Cerebellar nuclear complex (tissue), 1 donor: ENCODE measurements at places on chromosomes 7 and 10.

DNA sequence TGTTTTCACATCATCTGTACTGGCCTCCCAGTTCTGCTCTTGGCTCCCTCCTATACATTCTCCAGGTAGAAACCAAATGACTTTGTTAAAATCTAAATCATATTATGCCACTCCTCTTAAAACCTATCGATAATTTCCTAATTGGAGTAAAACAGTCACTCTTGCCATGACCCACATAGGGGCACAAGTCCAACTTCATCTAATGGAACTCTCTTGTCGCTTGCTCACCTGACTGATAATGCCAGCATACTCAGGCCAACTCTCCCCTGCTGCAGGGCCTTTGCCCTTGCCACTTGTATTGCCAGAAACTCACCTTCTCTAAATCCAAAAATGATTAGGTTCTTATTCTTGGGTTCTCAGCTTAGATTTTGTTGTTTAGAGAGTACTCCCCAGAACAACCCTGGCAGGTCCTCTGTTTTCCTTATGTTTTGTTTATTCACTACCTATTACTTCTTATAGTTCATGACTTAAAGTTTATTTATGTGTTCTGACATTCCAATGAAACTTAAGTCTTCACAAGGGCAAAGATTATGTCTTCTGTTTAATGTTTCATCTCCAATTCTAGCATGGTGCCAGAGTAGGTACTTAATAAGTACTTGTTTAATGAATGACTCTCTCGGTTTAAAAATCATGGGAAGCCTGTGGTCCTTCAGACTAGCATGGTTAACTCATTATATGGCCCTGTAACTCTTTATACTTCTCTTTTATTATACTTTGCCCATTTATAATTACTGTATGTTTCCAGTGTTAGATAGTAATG lies 345.9 kb upstream of the SMIM30 start:
- DNase-seq, result no peak

DNA sequence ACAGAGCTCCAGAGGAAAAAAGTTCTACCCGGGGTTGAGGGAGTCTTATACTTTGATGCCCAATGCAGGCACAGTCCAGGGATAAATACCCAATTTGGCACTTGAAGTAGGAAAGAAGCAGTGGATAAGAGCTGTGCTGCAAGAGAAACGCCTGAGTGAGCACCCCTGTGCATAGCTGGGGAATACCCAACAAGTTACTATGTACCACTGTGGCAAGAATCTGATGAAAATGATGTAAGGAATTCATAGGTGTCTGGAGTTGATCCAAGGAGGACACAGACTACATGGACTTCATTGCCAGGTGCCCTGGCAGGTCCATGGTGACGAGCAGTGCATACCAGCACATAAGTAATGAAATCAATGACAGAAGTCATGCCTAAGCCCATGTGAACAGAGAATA lies 183.7 kb upstream of the FEZF1 start:
- no peak for DNase-seq

DNA sequence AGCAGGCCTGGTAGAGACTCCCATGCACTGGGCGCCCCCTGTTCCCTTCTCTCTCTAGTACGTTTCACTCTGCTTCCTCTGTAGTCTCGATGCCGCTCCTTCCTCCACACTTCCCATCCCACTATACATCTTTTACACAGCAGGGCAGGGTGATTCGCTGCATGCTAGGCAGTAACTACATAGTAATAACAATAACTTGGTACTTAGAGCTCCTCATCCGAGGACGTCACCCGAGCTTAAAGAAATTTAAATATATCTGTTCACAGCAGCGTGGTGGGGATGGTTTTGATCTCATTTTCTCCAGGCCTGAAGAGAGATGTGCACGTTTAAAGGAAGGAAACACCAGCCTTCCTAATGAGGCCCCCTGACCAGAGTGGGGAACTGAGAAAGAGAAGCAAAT lies 276.9 kb downstream of the SKAP2 start:
- DNase-seq, result no peak

- DNase-seq, result no peak
These were observed 57.2 kb upstream of the LBX1 start for GRCh38 chr10:101286248-101287046.

- DNase-seq, result no peak
These were observed 127.1 kb downstream of the ACTR3B start for GRCh38 chr7:152886579-152887117.

DNA sequence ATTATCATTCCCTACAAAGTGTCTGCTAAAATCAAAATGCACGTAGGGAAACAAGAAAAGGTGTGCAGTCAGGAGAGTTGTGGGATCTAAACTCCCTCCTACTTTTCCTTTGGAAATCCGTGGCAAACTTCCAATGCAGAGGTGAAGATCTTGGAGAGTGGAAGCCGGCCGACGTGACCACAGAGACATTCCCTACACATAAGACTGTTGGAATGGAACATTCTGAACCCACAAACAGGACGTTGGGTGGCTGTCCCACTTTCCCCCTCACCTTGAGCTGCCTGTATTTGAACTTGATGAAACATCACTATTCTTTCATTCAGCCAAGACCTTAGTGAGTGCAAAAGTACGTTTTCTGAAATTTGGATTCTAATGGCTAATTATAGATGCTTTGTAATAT lies 65.9 kb downstream of the PRKCQ start:
- no peak for DNase-seq

GRCh38 chr7:18352339-18353255 lies 143.0 kb upstream of the HDAC9 start:
- DNase-seq, result peak; percentile 16

DNA sequence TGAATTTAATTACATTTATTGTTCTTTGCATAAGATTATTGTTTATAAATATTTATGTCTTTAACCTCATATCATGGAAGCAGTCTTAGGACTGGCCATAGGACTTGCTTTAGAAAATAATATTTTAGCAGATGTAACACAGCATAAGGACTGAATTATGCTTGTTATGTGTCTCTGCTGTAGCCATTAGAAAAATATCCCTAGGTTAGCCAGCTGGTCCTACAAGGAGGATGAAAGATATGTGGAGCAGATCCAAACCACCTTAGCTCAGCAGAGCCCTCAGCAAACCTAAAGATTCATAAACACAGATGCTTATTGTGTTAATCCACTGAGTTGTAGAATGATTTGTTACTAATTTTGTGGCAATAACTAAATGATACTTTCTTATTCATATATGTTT lies 166.0 kb upstream of the COL1A2 start:
- no peak for DNase-seq

GRCh38 chr10:24989867-24990266 lies 26.1 kb downstream of the ENKUR start:
- no peak for DNase-seq

- no peak for DNase-seq
These were observed 88.0 kb upstream of the MALRD1 start for GRCh38 chr10:18960466-18961079.

DNA sequence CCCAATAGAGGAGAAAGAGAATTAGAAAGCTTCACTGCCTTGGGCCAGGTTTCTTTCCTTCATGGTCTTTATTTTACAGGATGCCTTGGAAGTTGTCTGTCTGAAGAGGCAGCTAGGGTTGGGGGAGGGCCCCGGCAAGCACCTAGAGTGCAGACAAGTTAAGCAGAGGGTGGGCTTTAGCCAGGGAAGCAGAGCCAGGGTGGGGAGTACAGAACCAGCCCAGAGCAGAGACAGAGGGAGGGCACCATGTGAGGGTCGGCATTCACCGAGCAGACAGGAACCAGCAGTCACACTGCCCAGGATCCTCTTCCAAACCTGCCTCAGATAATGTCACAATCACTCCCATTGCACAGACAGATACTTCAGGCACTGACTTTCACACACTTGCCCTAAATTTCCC lies 75.9 kb downstream of the ADARB2 start:
- no peak for DNase-seq

DNA sequence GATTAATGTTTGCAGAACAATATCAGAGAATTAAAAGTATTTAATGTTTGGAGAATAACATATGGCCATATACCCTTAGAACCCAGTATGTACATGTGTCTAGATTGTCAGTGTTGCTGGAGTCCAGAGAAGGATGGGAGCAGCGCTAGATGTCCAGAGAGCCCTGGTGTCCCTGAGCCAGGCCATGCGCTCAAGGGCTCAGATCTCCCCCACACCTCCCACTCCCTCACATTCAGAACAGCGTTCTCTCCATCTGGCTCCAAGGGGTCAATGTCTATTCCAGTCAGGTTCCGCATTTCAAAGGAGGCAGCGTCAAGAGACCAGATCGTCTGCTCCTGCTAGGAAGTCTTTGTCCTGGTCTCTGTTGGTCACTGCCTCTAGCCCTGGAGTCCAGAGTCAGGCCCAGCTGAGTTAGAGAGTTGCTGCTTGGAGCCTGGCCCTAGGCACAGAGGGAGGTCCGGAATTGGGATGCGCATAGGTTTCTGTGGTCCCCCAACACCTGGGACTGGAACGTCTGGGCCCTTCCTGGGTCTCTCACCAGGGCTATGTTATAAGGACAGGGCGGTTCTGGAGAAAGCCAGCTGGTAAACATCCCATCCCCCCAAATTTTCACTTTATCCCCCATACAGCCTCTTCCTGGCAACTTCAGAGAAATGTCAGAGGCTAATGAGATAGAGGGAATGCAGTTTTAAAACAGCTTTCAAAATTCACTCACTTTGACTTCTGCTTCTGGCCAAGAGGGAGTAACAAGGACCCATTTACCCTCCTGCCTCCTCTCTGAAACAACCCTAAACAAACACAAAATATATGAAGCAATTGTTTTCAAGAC lies 6.5 kb upstream of the WDR86 start:
- DNase-seq, result no peak

DNA sequence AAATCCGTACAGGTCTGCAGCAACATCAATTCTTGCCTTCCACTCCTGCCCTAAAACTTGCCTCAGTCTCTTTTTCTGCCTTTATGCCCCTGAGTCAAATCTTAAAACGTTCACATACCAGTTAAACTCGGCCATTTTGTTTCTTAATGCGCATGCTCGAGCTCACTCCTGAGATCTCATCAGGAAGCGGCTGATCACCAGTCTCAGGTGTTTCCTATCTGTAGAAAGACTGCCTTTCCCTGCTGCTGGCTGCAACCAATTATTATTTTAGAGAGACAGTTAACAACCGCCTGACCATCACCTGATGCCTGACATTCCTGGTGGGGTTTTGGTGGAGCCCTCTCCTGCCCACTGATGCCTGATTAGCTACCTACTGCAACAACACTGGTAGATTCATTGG lies 70.2 kb upstream of the TMEM140 start:
- DNase-seq, result no peak

DNA sequence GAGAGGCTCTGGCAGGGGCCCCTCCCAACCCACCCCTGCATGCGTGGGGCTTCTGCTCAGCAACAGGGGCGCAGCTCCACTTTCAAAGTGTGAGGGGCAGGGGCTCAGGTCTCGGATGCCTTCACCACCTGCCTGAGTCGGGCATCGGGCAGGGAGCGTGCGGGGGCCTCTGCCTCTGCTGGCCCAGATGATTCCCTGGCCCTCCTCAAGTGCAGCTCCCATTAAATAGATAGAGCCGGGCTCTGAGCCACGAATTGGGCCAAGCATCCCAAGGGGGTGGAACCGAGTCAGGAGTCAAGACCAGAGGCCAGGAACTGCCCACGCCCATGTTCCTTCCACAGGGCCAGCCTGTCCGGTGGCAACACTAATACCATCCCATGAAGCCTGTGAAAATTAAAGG lies 108.9 kb upstream of the FAM20C start:
- no peak for DNase-seq

DNA sequence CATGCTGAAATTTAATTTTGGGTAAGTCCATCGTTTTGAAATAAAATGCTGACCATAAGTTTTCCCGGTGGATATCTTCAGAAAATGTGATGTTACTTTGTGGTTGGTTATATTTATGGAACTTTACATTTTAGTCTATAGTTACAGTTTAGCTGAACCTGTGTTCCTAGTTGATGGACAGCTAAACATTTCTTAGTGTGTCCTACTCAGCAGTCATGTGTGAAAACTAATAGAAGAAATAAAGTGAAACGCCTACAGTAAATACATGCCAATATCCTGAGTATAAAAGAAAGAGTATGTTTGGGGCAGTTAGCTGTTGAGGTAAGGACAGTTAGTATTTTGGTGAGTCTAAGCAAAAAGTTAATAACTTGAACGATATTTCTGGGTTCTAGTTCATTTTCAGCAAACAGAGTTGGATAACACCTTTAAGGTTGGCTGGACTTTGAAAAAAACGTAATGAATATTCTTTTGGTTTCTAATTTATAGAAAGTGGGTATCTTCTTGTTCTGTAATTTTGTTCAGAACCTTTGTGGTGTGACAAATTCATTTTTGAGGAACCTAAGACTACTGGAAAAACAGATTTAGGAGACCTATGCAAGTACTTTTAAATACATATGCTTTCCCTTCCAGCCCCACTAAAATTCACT lies 28.7 kb downstream of the LCOR start:
- DNase-seq, result no peak

DNA sequence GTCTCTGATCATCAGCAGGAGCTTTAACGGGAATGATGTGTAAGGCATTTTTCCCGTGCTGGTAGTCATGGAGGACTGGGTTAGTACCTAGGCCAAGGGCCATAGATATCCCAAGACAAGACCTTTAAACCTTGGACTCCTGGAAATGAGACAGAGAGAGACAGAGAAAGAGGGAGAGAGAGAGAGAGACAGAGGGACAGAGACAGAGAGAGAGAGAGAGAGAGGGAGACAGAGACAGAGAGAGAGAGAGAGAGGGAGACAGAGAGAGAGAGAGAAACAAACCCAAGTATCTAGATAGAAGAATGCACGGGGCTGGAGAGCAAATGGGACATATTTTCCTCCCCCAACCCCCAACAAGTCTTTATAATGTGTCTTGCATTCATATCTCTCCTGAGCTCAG lies 22.3 kb downstream of the ZC3HAV1 start:
- no peak for DNase-seq

DNA sequence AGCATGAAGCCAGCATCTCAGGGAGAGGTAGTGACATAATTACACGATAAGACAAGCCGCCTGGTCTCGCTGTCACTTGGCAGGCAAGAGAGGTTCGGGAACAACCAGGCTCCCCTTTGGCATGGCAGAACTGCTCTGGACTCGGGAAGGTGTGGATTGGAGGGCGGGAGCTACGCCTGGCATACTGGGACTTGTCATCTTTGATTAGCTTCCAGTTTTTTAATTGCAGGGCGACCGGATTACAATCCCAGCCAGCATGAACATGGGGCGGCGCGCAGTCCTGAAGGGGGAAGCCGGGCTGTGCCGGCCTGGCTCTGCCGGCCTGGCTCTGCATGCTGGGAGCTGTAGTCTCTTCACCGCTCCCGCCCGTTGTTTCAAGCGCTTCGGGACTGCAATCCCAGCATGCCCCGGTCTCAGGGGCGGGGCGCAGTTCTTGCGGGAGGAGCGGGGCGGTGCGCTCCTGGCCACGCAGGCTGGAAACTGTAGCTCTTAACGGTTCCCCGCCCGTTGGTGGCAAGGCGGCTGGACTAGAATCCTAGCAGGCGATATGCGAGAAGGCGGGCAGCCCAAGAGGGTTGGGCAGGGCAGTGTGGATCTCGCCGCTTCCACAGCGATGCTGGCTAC lies 45.5 kb upstream of the ZNF716 start:
- DNase-seq, result no peak
